ENCODE measurements at places on chromosomes 13 and 19. TPM values are rescaled to one million over a fixed set of nuclear protein-coding genes. Genes with fewer than 3 reads are reported as not detected.

DNA sequence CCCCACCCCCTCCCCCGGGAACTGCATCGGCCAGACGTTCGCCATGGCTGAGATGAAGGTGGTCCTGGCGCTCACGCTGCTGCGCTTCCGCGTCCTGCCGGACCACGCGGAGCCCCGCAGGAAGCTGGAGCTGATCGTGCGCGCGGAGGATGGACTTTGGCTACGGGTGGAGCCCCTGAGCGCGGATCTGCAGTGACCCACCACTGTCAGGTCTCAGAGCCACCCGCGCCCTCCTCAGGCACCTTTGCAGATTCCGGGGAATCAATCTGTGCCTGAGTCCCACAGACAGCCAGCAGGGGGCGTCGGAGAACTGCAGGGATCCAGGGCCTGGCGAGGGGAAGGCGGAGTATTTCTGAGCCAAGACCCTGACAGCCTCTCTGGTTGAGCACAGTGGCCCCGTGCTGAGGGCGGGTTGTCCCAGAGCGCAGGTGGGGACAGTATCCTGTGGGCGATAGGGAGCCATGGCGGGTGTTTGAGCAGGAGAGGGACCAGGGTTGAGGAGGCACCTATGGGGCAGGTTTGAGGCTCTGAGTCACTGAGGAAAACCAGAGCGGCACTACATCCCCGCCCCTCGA is 30.4 kb upstream of the CYP4F8 start:
- H3K27ac ChIP-seq, result no peak overlapping the region
- H3K4me3 ChIP-seq, result no peak overlapping the region
- H3K36me3 ChIP-seq, result no peaks in the 10 kb centered on the region

GRCh38 chr19:1970003-1970805 is 29.2 kb downstream of the CSNK1G2 start:
- peaks cover 15% of the 10 kb centered on the region for H3K36me3 ChIP-seq
- H3K27ac ChIP-seq, result no peak overlapping the region
- no peak for DNase-seq
- H3K4me3 ChIP-seq, result no peak overlapping the region
- no peaks in the 10 kb centered on the region for H3K4me1 ChIP-seq
- no peaks in the 10 kb centered on the region for H3K27me3 ChIP-seq

DNA sequence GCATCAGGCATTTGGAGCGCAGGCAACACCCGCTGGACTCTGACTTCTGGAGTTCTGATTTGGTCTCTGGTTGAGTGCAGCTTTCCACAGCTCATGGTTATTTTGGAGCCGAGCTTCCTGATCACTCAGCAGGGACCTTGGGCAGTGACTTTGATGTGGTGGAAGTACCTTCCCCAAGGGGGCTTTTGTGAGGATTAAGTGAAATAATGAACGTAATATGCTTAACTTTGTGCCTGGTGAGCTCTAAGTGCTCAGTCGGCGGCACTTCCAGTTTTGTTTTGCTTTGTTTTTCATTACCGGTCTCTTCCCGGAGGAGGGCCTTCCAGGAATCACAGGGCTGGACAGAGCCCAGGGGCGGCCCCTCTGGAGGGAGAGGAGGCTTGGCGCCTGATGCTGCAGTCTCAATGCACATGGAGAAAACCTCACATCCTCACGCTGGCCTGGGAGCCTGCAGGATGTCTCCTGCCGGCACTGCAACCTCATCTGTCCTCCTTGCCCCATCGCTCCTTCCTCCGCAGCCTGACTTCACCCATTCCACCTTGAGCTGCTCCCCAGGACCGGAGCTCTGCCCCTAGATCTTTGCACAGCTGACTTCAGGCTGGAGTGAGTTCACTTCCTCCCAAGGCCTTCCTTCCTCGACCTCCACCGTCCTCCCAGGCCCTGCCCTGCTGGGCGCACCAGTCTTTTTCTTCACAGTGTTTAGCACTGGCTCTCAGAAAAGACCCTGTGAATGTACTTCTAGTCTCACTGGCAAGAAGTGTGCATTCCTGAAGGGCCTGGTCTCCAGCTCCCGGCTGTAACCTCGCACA is 1.5 kb downstream of the PLEKHF1 start:
- DNase-seq, result no peak
- peak overlapping the region; percentile 95 for H3K27ac ChIP-seq
- H3K4me1 ChIP-seq, result peaks cover 81% of the 10 kb centered on the region
- H3K27me3 ChIP-seq, result no peaks in the 10 kb centered on the region
- no peaks in the 10 kb centered on the region for H3K36me3 ChIP-seq

Gene ZNF320
- total RNA-seq, result 18.3 TPM

All from thoracic aorta (tissue), 2 donors.